IMR-90 (cell line): ENCODE measurements at places on chromosomes 12 and 14.

- no peak for DNase-seq
Observed at GRCh38 chr12:98466640-98467400, 48.6 kb upstream of the TMPO start.

DNA sequence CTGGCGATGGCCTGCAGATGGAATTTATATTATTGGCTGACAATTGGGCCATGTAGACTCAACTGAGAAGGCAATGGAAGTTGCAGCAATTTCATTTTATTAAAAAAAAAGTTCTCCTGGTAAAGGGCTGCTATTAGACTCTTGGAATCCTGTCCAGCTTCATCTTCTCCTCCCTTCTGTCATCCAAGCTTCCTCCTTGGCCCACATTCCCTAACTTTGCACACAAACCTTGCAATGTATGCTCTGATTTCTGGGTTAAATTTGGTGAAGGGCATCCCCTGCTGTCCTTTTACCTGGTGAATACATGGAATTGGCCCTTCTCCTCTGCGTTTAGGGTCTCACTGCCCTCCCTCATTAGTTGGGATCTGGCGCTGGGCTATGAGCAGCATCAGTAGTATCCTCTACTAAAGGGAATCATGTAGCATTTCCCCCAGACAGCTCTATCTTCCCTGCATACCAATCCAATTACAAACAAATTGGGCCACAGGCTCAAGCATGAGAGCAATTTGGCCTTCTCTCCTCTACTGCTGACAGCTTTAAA, 336.9 kb downstream of the BMP4 start:
- peak; percentile 64 for DNase-seq

DNA sequence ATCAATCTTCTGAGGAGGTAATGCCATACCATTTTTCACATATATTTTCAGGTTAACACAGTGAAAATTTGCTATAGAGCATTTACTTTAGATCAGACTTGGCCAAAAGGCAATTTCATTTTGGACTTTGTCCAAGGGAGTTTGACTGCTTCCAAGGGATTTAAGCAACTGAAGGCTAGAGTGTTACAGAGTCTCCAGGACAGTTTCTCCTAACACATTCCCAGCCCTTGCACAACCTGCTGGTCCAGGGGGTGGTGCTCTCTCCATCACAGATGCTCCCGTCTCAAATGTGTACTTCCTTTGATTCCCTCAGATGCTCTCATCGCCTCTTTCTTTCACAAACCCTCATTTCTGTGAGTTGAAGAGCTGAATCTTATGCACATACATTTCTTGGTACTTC, 143.1 kb downstream of the TPH2 start:
- DNase-seq, result no peak

DNA sequence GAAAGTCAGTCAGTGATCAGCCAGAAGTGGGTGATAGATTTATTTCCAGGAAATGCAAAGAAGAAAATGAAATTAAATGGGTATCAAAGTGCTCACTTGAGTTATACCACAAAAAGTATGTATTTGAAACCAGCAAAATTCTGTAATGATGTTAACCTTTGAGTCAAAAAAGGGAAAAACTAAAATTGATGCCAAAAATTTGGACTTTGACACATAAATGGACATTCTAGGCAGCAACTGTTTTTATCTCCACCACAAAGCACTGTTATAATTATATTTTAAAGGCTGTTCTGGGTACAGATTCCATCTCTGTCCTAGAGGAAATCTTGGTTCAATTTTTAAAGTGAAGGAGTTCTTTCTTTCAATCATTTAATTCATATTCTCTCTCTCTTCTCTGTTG, 31.7 kb upstream of the KCNJ8 start:
- DNase-seq, result no peak

DNA sequence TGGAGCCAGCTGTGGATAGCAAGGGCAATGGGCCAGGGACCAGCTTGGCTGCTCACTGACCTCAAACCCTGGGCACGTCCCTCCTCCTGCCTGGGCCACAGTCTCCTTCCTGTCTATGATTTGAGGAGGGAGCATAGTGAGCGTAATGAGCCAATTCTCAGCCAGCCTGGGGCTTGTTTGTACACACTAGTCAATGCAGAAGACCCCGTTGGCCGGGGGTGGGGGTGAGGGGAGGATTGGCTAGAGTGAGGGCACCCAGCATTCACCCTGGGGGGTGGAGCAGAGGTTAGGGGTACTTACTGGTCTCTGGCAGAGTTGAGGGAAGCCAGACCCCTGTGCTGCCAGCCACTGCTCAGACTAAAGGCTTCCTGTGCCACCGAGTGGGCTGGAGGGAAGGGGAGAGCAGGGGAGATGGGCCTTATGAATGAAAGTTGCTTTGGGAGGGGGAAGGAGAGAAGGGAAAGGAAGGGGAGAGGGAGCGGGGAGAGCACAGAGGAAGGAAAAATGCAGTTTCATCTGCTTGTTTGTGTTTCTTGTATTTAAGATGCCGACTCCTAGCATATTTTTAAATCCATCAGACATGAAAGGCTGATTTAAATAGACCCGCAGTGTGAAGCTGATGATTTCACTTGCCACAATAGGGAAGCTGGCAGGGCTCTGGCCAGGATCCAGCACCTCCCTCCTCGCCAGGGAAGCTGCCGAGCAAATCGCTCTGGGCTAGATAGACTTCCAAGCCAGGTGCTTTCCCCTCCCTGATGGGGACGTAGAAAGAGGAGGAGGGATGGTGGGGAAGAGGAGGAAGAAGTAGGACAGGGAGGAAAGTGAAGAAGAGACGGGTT, 114.0 kb downstream of the PRMT8 start:
- DNase-seq, result no peak

- peak; percentile 97 for DNase-seq
Observed at GRCh38 chr12:26153421-26154154, 28.8 kb upstream of the BHLHE41 start.

DNA sequence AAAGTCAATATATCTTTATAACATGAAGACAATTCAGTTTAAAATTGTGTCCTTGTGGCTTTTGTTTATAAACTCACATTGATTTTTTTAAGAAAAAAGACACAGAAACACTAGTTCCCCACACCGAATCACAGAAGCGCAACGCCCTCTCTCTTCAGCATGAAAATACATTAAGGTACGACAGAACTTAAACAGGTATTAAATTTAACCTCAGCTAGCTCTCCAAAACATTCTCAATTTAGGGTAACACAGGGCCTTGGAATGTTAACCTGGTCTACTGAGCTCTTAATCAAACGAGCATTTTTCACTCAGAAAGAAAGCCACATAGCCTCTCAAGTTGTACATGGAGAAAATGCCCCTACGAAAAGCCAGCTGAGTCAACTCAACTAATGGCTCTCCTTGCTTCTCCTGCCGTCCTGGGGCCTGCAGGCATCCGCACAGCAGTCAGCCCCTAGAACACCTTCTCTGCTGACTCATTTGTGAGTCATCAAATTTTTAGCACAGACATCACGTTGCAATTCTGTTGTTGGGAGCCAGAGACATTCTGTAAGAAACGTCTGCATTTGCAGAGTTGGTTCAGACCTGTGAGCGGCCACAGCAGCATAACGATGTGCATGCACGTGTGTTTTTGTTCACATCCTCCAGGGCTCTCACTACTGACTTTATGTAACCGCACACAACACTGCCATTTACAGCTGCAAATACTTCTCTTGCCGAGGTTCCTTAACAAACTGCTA, 141.6 kb downstream of the ITPR2 start:
- peak; percentile 99 for DNase-seq

DNA sequence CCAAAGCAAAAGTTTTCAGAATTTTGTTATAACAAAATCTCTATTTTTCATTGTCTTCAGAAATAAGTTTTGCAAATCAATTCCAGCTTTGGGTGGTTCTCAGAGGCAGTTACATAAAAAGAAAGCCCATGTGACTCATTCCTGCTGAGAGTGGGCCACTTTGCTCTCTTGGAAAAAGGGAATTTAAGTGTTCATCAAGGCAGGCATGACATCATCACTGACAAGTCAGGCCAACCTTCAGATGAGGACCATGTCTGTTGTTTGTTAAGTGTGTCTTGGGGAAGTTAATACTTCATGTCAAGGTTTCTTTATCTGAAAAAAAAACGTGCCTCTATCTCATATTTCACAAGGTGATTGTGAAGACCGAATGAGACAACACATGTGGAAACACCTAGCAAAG, 519.8 kb upstream of the TMPO start:
- DNase-seq, result no peak

DNA sequence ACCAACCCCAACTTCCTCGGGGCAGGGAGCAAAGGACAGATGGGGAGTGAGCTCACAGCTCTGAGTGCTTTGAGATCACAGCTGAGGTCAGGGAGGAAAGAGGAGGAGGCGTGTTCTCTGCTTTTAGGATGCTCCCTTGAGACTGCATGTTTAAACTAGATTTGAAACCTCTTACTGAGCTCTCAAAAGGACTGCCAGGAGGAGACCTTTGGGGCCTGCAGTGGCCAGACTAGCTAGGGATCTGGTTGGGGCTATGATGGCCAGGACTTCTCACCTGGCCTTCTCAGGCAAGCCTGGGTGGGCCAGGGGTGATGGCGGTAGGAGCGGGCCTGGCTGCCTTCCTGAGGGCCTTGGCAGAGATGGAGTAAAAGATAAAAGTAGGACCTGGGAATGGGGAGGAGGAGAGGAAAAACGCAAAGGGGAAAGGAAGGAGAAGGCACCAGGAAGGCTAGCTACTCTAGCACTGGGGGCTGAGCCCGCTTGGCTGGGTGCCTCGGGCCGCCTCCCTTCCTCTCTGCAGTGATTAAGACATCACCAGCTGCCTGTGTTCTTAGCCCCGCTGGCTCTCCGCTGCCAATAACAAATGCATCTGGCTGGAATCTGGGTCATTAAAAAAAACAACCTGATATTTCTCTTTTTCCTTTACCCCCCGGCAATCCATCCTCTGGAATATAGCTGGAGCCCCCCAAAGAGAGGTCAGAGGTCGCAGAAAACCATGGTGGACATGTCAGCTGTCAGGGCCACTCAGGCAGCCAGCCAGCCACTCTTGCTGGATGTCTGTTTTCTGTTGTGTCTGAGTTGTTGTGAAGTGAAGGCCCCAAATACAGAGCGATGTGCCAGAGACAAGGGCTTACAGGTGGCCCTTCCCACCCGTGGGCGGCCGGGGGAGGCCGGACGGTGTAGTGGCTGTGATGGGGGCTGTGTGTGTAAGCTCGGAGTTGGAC, 141.3 kb downstream of the TSPAN9 start:
- DNase-seq, result peak; percentile 78

GRCh38 chr12:123971770-123972456, 718 bp downstream of the CCDC92 start:
- DNase-seq, result peak; percentile 50

DNA sequence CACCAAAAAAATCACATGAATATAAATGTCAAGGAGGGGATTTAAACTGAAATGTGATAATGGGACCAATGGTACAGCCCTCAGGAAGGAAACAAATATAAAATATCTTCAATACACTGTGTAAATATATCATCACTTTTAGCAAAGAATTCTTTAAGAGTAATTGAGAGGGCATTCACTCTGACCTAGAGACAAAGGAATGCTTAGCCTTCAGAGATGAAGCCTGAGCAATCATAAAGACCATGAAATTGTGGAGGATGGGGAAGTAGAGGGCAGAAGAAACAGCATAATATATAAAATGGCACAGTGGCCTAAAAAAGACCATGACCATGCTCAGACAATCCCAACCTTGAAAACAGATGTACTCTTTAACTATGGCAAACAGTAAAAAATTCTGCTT, 20.4 kb downstream of the YAF2 start:
- DNase-seq, result peak; percentile 39

DNA sequence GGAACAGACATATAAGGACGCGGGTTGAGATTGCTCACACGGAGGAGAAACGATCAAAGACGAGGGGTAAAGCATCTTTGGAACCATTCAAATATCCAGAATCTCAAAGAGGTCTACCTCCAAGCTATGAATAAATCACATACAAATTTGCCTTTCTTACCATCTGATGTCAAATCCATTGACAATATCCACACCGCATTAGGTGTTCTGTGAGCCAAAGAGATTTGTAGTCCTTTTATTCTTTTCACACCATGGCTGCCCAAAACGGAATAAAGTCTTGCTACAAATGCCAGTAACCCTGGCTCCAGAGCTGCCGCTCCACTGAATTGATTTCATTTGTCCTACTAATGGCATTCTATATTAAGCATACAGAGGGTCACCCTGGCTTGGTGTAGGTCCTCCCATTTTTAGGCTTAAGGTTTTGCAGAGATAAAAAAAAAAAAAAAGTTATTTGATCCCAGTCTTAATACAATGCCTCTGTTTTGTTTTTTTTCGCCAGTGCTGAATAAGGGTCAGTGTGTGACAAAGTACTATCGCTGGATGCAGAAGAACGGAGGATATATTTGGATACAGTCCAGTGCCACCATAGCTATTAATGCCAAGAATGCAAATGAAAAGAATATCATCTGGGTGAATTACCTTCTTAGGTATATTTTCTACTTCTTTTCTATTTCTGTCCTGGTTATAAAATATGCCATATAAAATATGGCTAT, 157.3 kb downstream of the EGLN3 start:
- no peak for DNase-seq

DNA sequence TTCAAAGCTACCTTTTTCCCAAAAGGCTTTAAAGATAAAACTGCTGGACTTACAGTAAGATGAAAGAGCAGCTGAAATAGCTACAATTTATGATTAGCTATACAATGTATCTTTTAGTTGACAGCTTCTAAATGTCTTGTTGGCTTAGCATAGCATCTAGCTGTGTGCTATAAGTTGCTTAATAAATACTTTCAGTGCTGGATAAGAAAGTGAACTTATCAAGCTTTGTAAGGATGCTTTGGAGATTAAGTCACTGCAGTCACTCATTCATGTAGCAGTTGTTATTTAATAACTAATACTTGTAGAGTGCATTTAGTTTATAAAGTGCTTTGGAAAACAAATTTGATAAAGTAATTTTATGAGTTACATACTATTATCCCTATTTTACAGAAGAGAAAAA, 14.6 kb downstream of the CFAP54 start:
- peak; percentile 64 for DNase-seq

DNA sequence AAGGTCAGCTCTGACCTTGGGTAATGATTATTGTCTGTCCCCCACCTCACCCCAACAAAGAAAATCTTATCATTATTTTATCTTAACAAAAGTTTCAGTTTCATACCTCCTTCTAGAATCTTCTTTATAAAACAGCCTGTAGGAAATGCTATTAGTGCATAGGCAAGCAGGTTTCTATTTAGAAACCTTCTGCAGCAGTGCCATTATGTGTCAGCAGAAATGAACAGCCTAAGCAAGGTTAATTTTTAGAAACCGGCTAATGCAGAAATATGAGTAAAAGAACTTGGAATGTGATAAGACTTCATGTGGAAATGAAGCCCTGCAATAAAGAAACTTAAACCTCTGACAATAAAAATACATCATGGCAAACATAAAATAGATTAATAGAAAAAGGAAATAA, 814.4 kb downstream of the FSCB start:
- no peak for DNase-seq

DNA sequence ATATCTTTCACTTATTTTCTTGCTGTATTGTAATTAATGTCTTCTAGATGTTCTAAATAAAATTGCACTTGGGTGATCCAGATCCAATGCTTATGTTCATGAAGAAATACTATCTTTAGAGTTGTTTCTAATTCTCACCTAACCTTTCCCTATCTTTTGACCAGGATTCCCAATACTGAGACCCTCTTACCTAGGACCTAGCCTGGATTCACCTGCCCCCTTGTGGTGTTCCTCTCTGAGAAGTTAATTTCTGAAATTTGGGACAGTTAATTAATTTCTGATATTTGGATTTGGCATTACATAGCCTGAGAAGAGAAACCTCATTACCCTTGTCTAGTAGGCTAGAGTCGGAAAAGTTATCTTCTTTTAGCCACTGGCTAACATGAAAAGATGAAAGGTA, 29.5 kb downstream of the FOXA1 start:
- DNase-seq, result no peak

GRCh38 chr12:19620222-19620621, 180.9 kb downstream of the AEBP2 start:
- no peak for DNase-seq

- DNase-seq, result peak; percentile 23
Observed at GRCh38 chr14:103562179-103562428, 353 bp downstream of the BAG5 start.
